ENCODE measurements at places on chromosomes 1 and 21. TPM values are rescaled to one million over a fixed set of nuclear protein-coding genes. Genes with fewer than 3 reads are reported as not detected.

Gene LRRC38
- 0.30 TPM for polyA plus RNA-seq

Gene LAD1
- polyA plus RNA-seq: 6.9 TPM

Gene CD84
- 0.61 TPM for polyA plus RNA-seq

Gene PFDN2
- polyA plus RNA-seq: 162 TPM

Gene CD53
- 3.7 TPM for polyA plus RNA-seq

Gene RNU1-2
- not detected for polyA plus RNA-seq

Gene LCE3D
- polyA plus RNA-seq: not detected

Gene PCSK9
- polyA plus RNA-seq: 0.04 TPM

Data from heart left ventricle (tissue), 16 donors.